Hematopoietic multipotent progenitor cell treated with erythropoietin and hydrocortisone succinate and interleukin-3 and kit ligand, for 17 days (in vitro differentiated cells): ENCODE measurements at places on chromosomes 1 and 21.

DNA sequence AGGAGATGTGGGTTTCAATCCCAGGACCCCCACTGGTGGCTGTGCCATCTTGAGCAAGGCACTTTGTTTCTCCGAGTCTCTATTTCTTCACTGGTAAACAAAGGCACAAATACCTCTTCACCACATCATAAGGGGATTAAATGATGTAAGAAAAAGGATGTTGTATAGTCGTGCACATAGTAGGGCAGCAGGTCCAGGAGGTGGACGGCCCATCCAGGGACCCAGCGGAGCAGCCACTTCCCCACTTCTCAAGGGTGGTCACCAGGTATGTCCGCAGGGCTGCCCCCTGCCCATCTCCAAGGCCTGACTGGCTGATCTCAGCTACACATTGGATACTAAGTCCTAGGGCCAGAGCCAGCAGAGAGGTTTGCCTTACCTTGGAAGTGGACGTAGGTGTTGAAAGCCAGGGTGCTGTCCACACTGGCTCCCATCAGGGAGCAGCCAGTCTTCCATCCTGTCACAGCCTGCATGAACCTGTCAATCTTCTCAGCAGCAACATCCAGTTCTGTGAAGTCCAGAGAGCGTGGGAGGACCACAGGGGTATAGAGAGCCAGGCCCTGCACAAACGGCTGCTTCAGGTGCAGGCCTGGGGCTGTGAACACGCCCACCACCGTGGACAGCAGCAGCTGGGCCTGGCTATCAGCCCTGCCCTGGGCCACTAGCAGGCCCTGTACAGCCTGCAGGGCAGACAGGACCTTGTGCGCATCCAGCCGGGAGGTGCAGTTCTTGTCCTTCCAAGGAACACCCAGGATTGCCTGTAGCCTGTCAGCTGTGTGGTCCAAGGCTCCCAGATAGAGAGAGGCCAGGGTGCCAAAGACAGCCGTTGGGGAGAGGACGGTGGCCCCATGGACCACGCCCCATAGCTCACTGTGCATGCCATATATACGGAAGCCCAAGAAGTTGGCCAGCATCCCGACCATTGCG is 4.0 kb downstream of the AGT start:
- no peak for DNase-seq

DNA sequence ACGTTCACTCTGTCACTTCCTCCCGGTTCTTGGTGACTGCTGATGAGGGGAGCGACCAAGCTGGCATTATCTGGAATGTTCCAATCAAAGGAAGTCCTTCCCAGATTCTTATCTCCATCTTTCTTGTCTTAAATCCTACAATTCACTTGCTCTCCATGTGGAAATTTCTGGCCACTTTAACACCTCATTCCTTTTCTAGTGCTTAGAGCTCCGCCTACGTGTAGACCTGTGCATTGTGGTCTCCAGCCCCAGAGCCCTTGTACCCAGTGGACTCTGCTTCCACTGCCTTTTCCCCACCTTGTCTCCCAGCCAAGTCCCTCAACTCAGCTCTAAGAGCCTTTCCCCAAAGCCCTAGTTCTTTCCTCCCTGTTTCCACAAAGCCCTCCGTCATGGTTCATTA is 12.2 kb upstream of the KLHDC7A start:
- no peak for DNase-seq

DNA sequence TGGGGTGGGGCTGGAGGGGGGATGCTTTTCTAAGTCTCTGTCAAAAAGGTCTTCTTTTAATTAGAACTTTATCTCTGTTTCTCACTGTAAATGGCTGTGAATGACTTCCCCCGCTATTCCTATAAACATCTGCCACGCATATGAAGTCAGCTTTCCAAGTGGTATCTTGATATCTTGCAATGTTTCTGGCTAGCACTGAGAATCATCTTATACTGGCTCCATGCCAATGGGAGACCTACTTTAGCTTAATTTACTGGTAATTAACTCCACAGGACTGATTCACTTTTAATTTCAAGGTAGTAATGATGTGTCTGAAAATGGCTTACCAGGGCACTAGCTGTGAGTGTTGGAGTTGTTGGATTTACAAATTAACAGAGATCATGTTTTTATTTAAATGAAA is 4.3 kb downstream of the GPR88 start:
- DNase-seq = no peak

- no peak for DNase-seq
Measured at GRCh38 chr1:68111519-68112436, 61.4 kb upstream of the DIRAS3 start.

GRCh38 chr1:40422630-40423263 is 27.5 kb upstream of the ZFP69B start:
- DNase-seq = no peak

- no peak for DNase-seq
Measured at GRCh38 chr1:207428783-207429182, 25.3 kb upstream of the CR2 start.

GRCh38 chr1:99728494-99729235 is 37.8 kb downstream of the FRRS1 start:
- DNase-seq = no peak

DNA sequence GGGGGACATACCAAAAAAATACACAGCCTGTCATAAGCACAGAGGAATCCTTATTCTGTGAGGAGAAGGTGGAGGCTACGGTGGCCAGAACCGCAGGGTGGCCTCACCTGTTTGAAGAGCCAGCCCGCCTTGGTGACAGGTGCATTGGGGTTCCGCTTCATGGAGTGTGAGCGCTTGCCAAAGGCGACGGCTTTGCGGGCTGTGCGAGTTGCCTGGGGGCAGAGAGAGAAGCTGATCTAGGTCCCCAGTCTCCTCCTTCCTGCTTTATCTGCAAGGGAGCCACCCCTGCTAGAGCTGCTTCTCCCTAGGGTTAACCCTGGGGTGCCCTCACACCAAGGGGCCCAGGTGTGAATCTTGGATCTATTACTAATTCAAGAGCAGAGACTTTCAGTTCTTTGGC is 54.3 kb upstream of the GOLT1A start:
- DNase-seq = no peak

GRCh38 chr1:184577319-184577718 is 177.3 kb downstream of the EDEM3 start:
- no peak for DNase-seq

GRCh38 chr1:40141878-40142535 is 19.2 kb upstream of the RLF start:
- DNase-seq = no peak

GRCh38 chr1:43936431-43937151 is 3.0 kb downstream of the ARTN start:
- no peak for DNase-seq

DNA sequence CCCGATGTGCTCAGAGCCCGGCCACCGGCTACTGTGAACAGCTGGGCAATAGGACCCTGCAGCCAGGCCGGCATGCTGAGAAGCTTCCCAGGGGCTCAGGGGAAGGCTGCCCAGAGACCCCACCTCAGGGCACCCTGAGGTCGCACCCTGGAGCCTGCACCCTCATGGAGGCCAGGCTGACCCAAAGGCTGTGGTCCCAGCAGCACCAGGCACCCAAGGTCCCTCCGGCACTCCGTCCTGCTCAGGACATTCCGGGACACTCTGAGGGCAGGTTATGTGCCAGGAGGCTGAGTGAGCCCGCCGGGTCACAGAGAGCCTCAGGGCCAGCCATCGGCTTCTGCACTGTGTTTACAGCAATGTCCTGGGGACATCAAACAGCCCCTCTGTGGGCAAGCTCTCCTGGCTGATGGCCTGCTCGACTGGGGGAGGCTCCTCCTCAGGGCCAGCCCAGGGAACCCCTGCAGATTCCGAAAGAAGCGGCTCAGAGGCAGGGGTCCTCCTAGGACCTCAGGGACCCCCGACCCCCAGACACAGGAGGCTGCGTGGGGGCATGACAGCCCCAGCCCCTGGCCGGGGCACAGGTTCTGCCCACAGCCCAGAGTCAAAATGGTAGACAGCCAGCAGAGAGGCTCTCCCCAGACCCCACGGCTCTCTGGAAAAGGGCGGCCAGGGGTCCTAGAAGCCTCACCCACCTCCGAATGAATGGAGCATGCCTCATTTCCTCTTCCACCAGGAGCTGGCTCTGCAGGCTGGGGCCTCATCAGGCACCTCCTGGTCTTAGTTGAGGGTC is 8.2 kb downstream of the SLC19A1 start:
- DNase-seq = no peak

GRCh38 chr1:113812661-113813135 is 422 bp upstream of the RSBN1 start:
- DNase-seq = no peak

GRCh38 chr1:186050360-186050759 is 316.2 kb downstream of the HMCN1 start:
- no peak for DNase-seq

DNA sequence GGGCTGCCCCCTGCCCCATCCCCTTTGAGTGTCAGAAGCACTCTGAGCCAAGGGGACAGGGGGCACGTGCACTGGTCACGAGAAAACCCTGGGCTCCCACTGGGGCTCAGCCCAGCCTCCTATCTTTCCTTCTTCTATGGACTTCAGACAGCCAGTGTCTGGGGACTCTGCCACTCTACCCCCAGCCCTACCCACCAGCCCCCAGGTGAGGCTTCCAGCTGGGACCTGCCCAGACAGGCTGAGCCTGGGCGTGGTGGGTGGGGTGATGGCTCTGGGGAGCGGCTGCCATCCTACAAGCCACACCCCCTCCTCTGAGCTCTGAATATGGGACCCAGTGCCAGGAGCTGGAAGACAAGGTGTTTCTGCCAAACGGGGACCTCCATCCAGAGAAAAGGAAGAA is 8.0 kb upstream of the SFN start:
- peak; percentile 72 for DNase-seq

DNA sequence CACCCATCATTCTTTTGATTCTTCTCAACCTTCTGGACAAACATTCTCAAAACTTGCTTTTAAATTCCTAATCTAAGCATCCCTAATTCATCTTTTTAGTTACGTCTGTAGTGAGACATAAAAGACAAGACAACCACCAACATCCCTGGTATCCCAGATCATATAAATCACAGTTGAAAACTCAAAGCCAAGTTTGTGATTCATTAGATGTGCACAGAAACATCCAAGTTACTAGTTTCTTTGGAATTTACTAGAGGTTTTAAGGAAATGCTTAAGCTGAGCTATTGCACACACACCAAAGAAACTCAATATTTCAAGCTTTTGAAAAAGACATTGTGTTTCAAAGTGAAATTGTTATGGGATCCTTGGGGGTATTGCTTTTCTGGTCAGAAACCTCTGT is 47.6 kb downstream of the ATP6V1G3 start:
- no peak for DNase-seq

DNA sequence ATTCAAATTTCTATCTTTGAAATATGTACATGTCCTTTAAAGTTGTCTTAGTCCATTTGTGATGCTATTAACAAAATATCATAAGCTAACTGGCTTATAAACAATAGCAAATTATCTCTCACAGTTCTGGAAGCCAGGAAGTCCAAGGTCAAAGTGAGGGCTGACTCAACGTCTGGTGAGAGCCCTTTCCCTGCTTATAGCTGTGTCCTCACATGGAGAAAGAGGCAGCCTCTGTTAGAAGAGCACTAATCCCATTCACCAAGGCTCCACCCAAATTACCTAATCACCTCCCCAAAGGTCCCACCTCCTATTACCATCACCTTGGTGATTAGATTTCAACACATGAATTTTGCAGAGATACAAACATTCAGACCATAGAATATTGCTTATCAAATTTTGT is 450.1 kb upstream of the BEND5 start:
- DNase-seq = no peak

GRCh38 chr1:115222616-115223402 is 115.2 kb downstream of the NGF start:
- DNase-seq = no peak

GRCh38 chr1:24022581-24023361 is 42.6 kb upstream of the SRSF10 start:
- DNase-seq = no peak

DNA sequence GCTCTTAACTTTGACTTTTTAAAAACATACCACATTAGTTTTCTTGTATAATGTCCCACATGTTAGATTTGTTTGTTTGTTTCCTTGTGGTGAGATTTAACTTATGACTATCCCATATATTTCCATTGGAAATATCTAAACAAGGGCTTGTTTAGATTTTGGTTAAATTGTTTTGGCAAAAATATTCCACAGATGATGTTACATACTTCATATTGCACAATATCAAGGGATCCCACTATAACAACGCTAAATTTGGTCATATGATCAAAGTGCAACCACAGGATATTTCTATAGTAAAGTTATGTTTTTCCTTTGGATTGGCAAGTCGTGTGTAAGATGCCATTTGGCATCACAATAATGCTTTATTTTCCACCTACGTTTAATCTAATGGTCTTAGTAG is 396.7 kb downstream of the TGFB2 start:
- DNase-seq = no peak

DNA sequence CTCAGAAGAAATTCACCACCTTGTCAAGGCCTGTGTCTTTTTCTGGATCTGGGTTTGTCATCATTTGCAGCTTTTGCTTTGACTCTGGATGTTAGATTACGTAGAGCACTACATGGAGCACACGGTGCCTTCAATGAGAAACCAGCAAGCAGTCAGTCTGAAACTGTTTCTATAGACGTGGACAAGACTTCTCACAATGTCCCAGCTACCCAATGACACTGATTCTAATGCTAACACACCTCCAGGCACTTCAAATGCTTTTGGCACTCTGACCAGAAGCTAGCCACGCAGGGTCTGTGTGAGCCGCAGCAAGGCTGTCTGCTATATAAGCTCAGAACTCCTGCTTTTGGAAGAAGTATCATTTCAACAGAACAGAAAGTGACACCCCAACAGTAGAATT is 38.2 kb downstream of the ITPKB start:
- DNase-seq = no peak

- DNase-seq = no peak
Measured at GRCh38 chr21:37032877-37033471, 26.5 kb downstream of the RIPPLY3 start.

GRCh38 chr1:11037740-11038182 is 9.3 kb downstream of the MASP2 start:
- DNase-seq = peak; percentile 84

DNA sequence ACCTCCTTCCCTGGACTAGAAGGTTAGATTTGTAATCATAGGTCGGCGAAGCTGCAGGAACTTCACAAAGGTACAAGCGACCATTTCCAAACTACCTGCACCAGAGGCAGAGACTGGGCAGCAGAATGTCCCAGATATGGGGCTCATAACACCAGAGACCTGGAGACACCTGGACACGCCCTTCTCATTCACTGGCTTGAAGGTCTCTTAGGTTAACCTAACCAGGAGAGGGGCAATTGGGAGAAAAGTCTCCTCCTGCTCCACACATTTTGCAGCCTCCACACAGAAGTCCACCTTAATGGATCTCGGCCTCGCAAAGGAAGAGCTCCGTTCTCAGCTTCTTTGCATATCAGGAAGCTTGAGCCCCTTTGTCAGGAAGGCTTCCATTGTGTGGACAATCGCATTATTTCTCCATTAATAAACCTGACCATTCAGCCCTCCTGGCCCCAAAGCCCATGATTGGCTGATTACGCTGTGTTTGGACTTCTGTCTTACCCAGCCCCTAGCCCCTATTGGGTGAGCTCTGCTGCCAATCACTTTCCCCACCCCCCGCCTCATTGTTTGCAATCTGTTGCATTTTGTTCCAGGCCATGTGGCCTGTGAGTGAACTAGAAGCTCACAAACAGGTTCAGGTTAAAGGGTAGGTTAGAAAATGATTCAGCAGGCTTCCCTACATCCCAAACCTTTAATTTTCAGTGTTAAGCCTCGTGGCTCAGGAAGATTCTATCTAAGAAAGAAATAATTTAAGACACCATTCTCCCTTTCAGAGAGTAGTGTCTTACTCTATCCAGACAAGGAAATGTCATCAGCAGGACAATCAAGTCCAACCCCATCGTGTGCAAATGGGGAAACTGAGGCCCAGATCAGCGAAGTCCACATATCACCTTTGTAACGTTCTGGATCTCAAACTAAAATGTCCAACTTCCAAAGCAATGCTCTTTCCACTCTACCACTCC is 2.8 kb downstream of the MYCL start:
- no peak for DNase-seq

- DNase-seq = peak; percentile 95
Measured at GRCh38 chr1:43529206-43529731, 1.4 kb upstream of the PTPRF start.
